Astrocyte of the hippocampus (primary cell): ENCODE measurements at places on chromosomes 6 and 20.

GRCh38 chr6:108468346-108468745 is 92.4 kb upstream of the FOXO3 start:
- no peak for DNase-seq

GRCh38 chr20:61748376-61748775 is 317.3 kb downstream of the TAF4 start:
- DNase-seq: peak; percentile 70

DNA sequence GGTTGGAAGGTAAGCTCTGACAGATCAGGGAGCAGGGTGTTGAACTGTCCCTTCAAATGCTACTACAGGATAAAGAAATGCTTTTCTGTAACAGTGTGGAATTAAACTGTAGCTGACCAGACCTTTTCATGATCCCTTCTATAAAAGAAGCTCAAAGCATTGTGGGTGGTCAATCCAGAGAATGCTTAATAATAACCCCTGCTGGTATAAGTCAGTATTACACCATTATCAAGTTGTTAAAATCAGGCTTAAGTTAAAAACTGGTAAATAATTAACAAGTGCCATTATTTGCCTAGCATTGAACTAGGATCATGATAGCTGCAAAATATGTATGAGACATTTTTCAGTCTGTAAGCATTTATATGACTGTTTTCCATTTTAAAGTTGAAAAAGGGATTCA is 468.9 kb downstream of the PKHD1 start:
- DNase-seq: no peak

DNA sequence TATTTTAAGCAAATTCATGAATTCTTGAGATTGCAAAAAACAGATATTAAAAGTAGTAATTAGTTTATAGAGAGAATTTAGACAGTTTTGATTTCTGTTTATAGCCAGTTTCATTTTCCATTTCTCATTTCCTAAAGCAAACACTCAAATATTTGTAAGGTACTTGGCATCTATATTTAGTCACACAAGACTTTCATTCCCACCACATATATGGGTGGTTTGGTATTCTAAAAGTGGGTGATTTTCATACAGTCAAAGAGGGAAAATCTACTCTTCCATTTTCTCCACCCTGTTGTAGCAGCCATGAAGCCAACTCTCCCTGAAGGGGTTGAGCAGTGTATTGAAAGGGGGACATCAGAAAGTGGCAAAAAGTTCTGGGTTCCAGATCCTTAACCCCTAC is 181.1 kb upstream of the SUPT3H start:
- DNase-seq: no peak

DNA sequence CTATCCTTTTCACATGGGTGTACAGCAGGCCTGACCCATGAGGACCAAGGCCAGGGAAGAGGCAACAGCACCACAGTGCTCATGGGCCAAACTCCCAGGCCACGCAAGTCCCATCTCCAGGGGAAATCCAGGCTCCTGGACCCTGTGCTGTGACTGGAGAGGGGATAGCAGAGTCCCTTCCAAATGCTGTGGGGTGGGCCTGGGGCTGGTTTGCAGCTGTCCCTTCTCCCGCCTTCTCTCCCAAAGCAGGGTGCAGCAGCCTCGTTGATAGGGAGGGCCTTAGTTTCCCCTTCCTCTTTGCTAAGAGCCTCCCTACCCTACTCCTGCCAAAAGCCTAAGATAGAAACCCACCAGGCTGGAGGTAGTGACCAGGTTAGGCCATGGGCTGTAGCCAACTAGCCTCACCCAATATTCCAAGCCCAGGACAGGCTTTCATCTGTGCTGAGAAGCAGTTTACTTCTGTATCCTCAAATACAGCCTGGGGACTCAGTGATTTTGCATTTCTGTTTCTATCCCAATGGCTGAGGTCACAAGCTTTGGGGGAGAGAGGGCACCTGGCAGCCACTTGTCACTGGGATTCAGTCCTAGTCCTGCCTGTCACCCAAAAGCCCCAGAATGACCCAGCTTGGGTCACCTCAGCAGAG is 1.4 kb downstream of the CTSZ start:
- DNase-seq: no peak

GRCh38 chr20:19465536-19465935 is 253.1 kb downstream of the SLC24A3 start:
- no peak for DNase-seq

DNA sequence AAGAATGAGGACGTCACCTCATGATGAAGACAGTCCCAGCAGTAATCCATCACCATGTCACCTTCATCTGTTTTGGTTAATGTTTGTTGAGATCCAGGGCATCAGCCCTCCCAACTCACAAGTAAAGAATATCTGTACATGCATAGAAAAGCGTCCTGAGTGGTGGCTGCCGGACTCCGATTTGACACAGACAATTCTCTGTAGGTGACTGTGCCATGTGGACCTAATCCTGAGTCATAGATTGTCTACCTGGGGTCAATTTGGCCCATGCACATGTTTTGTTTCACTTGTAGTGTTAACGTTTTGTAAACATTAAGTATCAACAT is 168.4 kb upstream of the UST start:
- DNase-seq: no peak

DNA sequence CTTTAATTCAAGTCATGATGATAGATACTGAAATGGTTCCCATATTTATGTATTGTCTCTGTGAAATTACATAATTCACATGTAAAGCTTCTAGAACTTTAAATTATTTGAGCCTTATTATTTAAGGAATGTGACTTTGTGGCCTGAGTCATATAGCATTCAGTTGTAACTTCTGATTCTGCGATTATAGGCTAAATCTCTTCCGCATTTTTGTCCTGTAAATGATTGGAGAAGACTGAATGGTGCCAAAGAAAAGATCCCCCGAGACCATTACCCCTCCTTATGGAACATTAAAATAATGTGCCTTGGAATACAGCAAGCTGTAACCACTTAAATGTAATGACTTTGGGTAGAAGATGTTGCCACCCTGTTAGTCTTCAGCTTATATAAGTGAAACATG is 63.3 kb upstream of the MAP7 start:
- DNase-seq: peak; percentile 38

DNA sequence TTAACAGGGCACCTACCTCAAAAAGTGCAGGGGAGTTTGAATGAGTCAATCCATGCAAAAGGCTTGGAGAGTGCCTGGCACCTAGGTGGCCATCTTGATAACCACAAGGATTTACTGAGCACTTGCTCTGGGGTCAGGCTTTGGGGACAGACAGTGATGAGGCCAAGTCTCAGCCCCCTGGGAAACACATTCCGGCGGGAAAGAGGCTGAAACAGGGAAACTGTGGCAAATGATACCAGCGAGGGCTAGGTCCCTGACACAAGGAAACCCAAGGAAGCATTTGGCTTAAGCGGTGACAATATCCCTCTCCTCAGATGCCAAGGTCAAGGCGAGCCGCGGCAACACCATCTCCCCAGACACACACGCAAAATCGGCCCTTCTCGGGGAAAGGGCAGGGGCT is 527 bp upstream of the DOK5 start:
- DNase-seq: peak; percentile 11

DNA sequence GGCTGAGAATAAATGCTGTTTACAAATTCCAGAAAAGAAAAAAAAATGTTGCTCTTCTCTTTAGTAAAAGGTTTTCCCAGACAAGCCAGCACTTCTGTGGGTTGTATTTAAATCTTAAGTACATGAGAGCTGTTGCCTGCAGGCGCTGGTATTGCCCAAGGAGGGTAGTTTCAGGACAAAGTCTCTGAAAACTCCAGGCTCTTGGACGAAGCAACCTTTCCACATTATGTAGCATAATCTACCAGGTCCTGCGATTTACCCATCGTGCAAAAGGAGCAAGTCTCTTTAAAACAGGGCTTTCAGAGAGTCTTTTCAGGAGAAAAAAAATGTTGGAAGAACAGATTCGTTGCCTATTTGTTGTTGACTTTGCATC is 65.6 kb downstream of the PLG start:
- DNase-seq: no peak

DNA sequence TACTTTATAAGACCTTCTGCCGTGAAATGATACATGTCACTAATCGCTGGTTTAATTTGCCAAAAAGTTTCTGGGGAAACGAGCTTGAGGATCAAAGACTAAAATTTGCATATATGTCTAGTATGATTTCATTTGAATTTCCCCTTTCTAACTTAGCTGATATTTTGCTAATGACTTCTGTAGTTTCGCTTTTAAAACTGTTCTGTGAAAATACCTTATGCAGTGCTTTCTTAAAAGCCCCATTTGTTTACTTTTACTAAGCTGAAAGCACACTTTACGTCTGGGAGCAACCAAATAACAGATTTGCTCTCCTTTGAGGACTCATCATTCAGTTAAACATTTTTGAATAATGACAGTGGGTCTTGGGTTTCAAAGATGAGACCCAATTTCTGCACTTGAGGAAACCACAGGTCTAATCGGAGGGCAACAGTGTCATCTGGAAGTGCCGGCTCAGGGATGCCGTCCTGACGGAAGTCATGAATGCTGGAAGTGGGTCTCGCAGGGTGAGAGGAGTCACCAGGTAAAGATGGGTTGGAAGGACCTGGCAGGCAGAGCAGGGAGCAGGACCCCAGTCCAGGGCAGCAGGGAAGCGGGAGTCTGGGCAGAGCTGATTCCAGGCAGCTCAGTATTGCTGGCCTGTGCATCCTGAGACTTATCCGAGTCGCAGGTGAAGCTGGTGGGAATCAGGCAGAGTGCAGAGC is 33.2 kb downstream of the PLEKHG1 start:
- DNase-seq: no peak

DNA sequence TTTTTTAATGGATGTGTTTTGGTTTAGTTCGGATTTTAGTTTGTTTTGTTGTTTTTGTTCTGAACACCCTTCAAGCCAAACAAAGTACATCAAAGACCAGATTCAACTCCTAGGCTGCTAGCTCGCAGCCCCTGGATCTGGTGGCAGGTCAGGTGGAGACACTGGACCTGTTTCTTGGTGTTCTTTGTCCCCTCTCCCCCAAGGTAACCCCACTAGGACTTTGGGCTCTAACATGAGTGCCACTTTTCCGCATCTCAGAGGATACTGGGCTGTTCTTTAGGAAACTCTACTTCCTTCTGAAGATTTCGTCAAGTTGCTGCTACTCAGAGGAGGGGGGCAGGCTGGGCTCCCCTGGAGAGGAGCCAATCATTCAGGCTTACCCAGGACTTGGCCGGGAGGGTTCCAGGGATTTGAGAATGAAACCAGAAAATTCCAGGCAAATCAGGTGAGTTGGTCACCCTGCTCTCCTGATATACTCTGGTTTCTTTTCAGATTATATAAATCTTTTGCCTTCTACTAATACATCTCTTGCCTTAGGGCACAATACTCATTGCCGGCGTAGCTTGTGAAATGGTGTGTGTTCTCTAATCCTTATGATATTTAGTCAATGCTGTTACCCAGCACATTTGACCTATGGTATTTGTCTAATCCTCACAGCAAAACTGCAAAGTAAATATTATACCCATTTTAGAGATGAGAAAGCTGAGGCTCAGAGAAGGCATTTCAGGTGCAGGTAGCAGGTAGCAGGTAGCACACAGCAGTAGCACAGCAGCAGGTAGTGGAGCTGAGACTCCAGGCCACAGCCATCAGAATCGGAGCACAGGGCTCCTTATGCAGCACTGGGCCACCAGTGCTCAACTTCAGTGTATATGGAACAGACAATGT is 291.6 kb downstream of the TSHZ2 start:
- DNase-seq: no peak

DNA sequence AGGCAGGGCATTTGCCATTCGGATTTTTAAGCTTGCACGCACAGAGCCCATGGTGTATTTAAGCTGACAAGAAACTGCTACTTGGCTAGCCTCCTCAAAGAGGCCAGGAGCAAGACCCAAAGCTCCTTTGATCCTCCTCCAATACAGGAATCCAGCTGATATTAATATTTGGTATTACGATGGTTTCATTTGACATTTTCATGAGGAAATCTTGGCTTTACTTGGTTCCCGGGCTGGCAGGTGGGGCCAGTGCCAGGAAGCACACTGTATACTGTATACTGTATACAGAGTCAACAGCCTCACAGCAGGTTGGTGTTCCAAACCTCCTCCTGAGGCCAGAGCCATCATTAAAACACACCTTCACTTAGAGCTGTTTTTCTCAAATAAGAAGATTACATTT is 138.2 kb upstream of the ARMC2 start:
- no peak for DNase-seq

- peak; percentile 63 for DNase-seq
Observed at GRCh38 chr6:81865712-81866111, 113.2 kb upstream of the TENT5A start.

GRCh38 chr6:3007571-3007970 is 7.9 kb downstream of the NQO2 start:
- DNase-seq: no peak

- no peak for DNase-seq
Observed at GRCh38 chr6:6931071-6932025, 176.4 kb upstream of the RREB1 start.

GRCh38 chr20:7943891-7944290 is 3.6 kb upstream of the HAO1 start:
- no peak for DNase-seq

DNA sequence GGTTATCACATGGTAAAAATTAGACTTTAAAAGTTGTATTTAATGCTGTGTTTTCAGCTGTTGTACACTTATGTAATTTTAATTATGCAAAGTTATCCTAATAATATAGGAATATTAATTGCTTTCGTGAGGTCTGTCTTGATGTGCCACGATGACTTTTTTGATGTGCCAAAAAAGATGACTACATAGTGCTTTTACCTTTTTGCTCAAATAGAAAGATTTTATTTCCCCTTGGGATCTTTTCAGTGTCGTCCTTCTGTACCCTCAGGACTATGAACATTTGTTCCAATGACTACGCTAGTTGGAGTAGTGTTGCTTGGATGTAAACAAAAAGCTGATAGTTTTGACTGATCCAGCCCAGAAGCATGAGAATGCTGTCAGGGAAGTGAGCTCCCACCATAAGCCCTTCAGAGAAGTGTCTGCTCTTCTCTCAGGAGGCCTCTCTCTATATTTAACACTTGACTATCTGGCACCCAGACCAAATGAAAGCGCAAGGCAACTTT is 1.2 kb upstream of the CD164 start:
- DNase-seq: no peak

DNA sequence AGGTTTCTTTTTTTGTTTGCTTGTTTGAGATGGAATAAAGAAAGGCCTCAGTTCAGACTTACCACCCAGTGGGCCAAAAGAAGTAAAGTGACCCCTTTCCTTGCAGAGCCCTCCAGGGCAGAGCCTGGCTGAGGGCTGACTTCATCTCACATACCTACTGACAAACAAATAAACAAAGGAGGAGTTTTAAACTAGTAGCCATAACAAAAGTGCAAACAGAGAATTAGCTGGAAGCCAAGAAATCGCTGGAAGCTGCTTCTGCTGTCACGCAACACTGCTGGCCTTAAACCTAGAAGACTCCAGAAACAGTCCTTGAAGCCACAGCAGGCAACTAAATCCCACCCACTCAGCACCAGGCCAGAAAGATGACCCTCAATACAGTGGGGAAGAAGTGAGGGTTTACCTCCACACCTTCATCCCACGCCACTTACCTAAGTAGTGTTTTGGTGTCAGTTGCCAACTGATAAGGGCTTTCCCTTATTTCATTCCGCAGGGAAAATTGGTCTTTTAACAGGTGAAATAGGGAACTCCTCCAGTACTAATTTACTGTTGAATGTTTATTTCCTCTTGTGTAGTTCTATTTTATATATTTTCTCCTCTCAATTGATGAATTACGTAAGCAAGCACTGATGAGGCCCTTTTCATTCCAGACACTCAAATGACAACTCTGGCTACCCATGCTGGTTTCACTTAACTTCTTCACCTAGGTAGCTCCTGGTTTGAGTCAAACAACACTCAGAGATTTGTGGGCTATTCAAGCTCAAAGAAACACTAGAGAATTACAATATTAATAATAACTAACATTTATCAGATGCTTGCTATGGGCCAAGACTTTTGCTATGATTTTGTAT is 46.2 kb downstream of the EDN1 start:
- DNase-seq: peak; percentile 40
